Stimulated activated CD8-positive, alpha-beta memory T cell treated with anti-CD3 and anti-CD28 coated beads, Interleukin-15, amount 100 ng/mL, for 4 hours (primary cell): ENCODE measurements at places on chromosomes 7 and 10.

GRCh38 chr10:127151981-127152699, 44.3 kb downstream of the INSYN2A start:
- no peak for DNase-seq

DNA sequence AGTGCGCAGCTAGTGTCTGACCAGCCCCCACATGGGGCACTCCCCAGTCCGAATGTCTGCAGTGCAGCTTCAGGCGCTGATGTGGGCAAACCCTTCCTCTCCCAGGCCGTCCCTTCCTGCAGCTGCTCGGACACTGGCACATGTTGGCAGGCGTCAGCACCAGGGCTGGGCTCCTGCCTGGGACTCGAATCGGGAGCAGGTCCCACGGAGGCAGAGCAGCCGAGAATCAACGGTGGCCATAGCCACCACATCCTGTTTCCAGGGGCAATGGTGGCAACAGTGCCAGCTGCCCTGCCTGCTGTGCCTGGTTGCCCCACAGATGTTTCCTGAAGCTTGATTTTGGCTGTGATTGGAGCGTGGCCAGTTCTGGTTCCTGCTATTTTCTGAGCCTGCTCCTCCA, 65.8 kb downstream of the MGMT start:
- DNase-seq, result no peak

DNA sequence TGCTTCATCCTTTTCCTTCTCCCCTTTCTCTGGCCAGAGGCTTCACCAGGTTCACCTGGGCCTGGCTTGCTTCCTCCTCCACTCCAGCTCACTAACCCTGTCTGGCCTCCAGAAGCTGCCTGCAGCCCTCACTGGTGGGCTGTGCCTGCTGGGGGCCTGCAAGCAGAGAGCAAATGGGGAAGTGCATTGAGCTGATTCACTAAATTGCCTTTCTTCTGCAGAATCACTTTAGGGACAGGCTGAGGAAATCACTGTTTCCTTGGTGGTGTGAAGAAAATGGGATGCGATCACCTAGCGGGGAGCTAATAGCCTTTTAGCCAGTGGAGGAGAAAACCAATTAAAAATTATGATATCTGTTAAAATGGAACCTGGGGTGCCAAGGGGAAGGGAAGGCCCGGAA, 3.0 kb downstream of the RET start:
- no peak for DNase-seq

DNA sequence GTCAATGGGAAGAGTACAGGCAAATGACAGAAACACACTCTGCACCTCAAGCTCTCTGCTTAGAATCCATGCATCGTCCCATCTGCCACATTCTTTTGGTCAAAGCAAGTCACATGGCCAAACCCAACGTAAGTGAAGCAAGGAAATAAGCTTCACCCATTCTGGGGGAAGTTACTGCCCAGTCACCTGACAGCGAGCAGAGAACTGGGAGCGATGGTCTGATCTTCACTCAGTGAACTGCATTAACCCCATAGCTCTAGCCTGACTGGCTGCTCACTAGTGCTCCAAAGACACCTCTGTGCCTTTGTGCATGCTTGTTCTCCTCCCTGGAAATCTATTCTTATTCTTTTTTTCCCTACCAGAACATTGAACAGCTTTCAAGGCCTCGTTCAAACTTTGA, 89.9 kb downstream of the APBB1IP start:
- no peak for DNase-seq

- DNase-seq, result no peak
Measured at GRCh38 chr7:156833312-156833711, 59.7 kb downstream of the LMBR1 start.

DNA sequence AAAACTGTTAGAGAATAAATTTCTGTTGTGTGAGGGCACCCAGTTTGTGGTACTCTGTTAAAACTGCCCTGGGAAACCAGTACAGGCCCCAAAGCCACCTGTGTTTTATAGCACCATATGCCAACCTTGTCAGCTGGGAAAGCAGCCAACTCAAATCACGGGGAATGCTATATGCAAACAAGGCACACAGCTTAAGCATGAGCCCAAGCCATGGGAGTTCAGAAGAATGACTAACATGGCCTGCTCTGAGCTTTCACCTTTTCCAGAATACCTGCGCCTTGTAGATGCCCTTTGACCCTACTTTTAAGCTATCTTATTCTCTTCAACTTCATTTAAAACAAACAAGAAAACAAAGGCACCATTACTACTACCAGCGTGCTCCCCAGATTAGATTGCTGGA, 5.5 kb upstream of the SLC25A13 start:
- no peak for DNase-seq

- no peak for DNase-seq
Measured at GRCh38 chr10:121311812-121312443, 286.3 kb downstream of the FGFR2 start.

DNA sequence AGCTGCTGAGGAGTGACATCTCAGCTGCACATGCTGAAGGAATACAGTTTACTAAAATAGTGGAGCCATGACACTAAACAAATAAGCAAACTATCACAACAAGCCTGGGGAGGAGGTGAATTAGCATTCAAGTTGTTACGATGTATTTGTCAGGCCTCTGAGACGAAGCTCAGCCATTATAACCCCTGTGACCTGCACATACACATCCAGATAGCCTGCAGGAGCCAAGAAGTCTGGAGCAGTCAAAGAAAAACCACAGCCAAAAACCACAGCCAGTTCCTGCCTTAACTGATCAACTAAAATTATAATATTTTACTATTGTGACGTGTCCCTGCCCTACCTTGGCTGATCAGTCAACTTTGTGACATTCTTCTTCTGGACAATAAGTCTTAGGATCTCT, 68.6 kb downstream of the NSUN6 start:
- no peak for DNase-seq

DNA sequence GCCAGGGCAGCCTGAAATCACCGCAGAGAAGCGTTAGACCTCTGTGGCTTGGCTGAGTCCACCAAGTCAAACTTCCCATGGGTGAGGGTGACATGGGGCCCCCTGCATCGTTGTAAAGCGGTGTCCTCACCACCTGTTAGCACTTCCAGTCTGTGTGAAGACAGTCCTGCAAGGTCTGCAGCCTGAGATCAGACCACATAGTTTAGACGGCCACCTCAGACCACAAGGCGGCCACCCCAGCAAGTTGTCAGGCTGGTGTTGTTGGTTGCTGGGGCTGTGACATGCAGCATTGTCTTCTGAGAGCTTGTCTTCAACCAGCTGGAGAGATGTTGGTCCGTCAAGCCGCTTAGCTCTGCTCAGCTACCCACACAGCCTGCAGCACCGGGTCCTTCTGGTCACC, 44.1 kb upstream of the TARP start:
- no peak for DNase-seq

DNA sequence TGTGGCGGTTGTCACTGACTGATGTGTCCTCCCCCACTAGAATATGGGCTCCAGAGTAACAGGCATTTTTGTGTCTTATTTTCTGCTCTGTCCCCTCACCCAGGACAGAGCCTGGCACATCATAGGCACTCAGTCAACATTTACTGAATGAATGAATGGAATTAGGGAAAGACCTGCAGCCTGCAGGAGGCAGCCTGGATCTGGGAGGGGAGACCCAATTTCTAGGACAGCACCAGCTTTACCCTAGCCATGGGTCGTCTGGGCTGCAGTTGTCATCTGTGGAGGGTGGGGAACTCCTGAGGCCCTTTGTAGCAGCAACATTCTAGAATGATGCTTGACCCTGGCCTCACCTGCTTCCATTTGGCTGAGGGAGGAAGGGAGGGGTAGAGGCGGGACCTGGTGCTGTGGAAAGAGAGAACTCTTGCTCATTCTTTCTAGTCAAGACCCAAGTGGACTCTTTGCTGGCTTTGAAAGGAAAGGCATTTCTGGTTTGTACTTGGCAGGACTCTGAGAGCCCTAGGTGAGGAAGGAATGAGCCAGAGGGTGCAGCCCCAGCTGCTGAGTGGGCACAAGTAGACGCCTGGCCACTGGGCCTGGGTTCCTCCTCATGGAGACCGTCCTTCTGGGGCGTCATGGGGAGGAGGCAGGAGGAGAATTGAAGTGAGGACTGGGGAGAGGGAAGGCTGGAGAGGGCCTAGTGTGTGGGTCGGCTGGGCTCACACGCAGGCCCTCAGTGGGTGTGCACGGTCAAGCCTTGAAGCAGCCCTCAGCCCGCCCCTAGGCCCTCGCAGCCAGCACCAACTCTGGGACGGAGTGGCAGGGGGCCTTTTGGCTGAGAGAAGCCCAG, 8.9 kb downstream of the FGF8 start:
- DNase-seq, result no peak

DNA sequence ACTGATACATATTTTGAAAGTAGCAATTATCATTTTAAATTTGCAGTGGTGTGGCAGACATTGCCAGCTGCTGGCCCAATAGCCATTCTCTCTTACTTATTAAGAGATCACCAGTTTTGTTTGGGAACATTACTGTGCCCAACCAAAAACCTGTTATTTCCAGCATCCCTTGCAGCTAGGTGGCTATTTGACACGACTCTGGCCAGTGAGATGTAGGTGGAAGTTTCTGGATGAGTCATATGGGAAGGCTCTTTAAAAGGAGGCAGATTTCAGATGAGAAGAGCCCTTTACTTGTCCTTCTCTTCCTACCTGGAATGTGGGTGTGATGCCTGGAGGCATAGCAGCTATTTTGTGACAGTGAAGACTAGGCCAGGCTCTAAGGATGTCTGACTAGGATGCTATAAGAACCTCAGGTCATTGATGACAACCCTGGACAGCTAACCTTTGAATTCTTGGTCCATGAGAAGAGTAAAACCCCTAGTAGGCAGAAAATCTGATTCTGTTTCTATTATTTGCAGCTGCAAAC, 77.9 kb downstream of the CARD11 start:
- DNase-seq, result no peak

DNA sequence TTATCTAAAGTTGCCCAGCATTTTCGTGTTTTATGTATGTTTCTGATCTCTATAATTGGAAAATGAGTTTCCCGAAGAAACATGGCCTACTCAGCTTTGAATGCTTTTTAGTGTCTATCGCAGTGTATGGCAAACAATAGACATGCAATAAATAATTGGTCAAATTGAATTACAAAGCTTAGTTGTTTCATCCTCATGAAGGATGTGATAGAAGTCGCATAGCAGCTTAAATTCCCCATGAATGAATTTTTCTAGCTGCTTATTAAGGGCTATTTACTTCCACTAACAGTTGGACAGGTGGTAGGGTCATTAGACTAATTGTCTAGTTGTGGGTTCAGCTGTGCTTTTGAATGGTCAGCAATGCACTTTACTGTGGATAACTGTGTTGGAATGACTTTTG, 467.3 kb upstream of the MBL2 start:
- DNase-seq, result no peak

DNA sequence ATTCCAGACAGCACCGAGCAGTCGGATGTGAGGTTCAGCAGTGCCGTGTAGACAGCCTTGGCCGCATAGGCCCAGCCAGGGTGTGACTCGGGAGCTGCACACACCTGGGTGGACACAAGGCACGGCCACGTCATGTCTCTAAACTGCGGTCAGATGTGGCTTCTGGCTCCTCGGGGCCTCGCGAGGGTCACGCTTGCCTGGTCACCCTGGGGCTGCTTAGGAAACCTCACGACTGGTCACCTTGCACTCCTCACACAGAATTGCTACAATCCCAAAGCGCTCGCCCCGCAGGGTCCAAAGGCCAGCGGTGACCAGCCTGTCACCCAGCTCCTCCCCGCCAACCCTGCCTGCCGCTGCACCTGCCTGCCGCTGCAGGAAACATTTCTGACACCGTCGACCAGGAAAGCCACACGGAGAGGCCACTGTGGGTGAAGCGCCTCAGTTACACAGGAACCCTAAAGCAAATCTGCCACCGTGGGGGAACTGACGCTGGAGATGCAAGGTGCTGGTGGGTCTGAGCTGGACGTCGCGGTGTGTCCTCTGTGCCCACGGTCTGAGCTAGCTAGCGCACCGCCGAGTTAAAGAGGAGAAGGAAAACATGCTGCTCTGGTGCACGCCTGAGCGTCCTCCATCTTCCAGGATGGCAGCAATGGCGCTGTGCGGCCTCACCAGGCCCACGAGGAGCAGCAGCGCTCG, 5.0 kb downstream of the GPER1 start:
- DNase-seq, result no peak

DNA sequence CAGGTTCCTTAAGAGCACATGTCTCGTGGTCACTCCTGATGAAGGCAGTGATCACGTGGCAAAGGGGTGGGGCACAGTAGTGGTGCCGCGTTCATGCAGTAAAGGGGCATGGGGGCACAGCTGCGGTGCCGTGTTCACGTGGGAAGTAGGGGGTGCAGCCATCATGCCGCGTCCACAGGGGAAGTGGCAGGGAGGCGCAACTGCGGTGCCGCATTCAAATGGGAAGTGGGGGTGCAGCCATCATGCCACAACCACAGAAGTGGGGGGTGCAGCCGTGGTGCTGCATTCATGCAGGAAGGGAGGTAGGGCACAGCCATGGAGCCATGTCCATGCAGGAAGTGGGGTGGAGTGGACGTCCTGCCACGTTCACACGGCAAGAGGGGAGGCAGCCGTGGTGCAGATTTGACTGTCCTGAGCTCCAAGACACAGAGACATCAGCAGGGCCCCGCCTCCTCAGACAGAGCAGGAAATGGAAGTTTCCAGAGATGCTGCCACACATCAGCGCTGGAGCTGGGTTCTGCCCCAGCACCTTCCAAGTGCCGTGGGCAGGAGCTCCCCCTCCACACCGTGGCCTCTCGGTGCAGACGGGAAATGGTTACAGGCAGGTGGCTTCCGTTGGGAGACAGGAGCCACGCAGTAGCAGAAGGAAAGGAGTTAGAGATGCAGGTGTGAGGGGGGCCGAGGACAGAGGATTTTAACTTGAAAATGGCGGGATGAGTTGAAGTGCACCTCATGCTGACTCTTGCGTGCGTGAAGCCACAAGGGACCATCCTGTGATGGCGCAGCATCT, 95.0 kb upstream of the DDC start:
- DNase-seq, result no peak

GRCh38 chr7:20513341-20513740, 102.1 kb upstream of the ABCB5 start:
- no peak for DNase-seq

DNA sequence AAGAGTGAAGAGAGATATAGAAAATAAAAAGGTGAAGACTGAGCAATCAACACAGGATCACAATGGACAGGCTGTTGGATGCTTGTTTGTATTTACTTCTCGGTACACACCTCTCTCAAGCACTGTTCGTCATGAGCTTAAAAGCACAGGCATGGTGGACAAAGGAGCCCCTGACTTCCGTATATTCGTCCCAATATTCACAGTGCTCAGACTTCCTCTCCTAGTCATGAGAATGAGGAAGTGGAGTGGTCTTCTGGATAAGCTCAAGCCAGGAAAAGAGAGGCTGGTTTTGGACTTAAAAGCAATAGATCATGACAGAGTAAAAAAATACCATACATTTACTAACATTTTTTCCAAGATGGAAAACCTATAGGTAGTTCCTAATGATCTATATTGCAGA, 172.5 kb downstream of the SORCS1 start:
- no peak for DNase-seq
